ENCODE measurements at places on chromosomes 12 and 14. TPM values are rescaled to one million over a fixed set of nuclear protein-coding genes. Genes with fewer than 3 reads are reported as not detected.

- no peak overlapping the region for H3K4me3 ChIP-seq
- no peaks in the 10 kb centered on the region for H3K4me1 ChIP-seq
- no peak overlapping the region for H3K27ac ChIP-seq
- no peaks in the 10 kb centered on the region for H3K27me3 ChIP-seq
- H3K36me3 ChIP-seq, result no peaks in the 10 kb centered on the region
Measured at GRCh38 chr12:76152181-76152807, 67.8 kb upstream of the NAP1L1 start.

DNA sequence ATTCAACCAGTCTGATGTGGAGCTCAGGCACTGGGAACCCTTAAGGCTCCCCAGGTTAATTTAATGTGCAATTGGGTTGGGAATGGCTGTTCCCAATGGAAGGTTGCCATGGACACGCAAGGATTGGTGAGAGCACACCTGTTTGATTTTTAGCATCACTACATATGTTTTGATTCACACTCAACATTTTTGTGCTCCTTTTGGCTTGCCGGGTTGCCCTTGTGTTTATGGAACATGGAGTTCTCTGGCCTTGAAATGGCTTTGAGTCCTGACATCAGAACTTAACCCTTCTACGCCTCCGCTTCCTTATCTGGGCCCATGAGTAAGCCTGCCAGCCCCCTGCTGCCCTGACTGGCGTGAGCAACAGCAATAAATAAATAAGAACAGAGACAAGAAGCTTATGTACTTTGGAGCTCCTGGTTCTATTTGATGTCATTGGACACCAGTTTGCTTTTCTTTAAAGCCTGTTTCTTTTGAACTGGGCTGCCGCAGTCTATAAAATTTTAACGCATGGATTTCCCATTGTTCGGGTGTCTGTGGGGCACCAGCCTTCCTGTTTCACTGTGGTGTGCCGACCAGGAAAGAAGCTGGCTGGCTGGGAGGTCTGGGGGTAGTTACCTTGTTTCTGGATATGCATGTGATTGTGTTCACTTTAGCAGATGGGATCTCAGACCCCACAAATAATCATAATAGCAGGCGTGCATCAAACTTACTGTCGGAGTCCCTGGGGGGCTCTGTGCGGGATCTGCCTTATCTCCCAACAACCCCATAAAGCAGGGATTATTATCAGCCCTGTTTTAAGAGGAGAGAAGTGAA, 27.8 kb downstream of the TBX3 start:
- no peaks in the 10 kb centered on the region for H3K36me3 ChIP-seq
- no peak overlapping the region for H3K4me3 ChIP-seq
- no peak overlapping the region for H3K27ac ChIP-seq
- DNase-seq, result no peak

DNA sequence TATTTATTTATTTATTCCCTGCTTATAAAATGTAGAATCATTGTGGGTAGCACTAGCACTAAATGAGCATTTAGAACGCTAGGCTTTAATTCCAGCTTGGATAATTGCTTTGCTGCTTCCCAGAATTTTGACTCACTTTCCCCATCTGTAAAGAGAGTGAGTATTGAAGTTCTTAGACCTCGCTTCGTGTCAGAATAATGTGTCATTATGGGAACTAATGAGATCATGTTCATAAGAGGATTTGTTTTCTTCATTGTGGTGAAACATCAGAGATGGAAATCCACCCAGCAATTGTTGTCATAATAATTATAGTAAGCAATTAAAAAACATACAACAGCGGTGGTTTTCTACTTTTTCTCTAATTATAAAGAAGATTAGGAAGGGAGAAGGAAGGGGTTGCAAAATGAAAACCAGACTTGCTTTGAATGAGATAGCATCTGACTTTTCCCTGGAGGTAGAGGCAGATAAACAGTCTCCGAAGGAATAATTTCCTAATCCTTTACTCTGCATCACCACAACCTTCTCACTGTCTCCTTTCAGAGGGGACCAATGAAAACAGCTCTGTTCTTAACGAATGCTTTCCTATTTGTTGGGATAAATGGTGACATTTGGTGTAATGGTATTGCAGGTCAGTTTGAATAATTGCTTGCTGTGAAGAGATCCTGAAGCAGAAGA, 86.8 kb upstream of the ARHGAP5 start:
- H3K36me3 ChIP-seq, result no peaks in the 10 kb centered on the region
- H3K4me3 ChIP-seq, result no peak overlapping the region
- no peak for DNase-seq
- no peak overlapping the region for H3K27ac ChIP-seq

DNA sequence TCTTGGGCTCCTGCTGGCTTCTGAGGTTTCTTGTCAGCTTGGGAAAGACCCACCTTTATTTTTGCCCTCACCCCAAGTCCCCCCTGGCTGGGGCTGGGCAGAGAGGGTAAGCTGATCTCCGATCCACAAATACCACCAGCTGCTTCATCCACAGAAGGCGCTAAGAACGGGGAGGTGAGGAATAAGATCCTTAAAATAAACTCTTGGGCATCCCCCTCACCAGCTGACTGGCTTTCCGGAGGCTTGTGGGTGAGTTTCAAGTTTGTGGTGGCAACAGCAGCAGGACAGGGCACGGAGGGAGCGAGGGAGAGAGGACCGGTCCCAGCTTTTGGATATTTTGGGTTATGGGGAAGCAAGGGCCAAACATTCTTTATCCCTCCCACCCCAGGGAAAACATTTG, 20.8 kb upstream of the HSPB8 start:
- no peaks in the 10 kb centered on the region for H3K36me3 ChIP-seq
- no peaks in the 10 kb centered on the region for H3K4me1 ChIP-seq
- no peak overlapping the region for H3K4me3 ChIP-seq
- no peak for DNase-seq
- no peak overlapping the region for H3K27ac ChIP-seq

Gene TTC9
- 17.8 TPM for total RNA-seq

Gene SPTLC2
- total RNA-seq, result 22.0 TPM
